Stimulated activated CD8-positive, alpha-beta memory T cell treated with anti-CD3 and anti-CD28 coated beads, Interleukin-7, amount 100 ng/mL, for 1 hour (primary cell): ENCODE measurements at places on chromosomes 7 and 10.

DNA sequence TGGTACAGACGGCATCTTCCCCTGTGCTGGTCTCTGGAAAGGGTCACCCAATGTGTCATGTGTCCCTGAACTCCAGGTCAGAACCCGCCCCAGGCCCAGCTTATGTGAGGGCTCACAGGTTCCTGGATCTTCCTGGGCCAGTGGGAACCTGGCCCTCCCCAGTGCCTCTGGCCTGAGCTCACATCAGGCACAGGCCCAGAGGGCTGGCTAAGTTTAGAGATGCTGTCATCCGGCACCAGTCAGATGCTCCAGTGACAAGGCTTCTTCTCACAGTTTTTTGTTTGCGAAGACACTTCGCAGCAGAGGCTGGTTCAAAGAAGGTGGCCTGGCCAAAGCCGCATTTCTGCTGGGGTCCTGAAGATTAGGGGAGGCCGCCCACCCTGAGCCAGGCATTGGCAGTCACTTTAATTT, 11.8 kb downstream of the CAMK2B start:
- DNase-seq = no peak

- no peak for DNase-seq
Measured at GRCh38 chr10:43344051-43344450, 27.4 kb upstream of the FXYD4 start.

DNA sequence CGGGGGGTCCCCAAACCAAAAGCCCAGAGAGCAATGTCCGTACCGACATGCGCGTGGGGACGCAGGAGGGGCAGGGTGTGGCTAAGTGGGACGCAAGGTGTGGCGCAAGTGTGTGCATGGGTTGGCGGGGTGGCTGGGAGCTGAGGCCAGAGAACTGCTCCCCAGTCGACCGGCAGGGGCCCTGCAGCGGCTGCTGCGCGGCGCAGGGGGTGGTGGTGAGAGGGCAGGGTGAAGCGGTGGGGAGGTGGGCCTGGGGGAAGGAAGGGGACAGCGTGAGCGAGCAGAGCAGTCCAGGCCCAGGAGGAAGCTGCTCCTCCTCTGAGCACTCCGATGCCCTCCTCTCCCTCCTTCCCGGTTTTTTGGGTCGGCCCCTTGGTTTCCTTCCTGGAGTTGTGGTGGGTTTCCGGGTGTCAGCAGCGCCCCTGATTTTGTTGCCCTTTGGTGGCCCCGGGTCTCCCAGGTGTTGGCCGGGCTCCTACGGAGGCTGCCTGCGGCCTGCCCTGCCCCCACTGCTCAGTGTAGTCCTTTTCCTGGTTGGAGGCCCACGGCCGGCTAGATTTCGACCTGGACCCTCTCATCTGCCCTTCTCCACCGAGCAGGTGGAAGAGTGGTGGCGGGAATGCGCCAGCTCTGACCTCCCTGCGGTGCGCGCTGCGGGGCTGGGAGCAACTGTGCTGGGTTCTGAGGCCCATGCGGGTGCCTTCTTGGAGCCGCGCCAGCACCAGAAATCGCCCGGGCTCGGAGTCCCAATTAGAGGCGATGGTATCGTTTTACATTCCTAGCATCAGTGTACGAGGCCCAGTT, 40.5 kb upstream of the COMTD1 start:
- DNase-seq = no peak

GRCh38 chr7:143417734-143418383, 9.2 kb upstream of the EPHA1 start:
- no peak for DNase-seq

DNA sequence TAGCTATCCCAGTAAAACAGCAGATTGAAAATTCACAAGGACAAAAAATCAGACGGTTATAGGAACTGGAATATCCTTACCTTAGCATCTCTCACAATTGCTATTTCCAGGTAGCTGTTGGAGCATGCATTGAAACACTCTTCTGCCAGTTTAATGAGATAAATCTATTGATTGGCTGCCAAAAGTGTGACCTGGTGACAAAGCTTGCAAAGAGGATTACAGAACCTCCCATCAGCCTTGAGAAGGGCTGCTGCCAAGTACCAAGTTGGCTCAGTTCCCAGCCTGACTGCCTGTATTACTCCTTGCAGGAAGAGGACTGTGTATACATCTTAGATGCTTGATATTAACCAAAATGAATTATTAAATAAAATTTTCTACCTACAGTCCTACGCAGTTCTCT, 5.1 kb downstream of the PRLHR start:
- no peak for DNase-seq

GRCh38 chr10:31921031-31921430, 7.6 kb downstream of the ARHGAP12 start:
- no peak for DNase-seq

- DNase-seq = no peak
Measured at GRCh38 chr7:66181329-66181728, 23.8 kb upstream of the TPST1 start.

DNA sequence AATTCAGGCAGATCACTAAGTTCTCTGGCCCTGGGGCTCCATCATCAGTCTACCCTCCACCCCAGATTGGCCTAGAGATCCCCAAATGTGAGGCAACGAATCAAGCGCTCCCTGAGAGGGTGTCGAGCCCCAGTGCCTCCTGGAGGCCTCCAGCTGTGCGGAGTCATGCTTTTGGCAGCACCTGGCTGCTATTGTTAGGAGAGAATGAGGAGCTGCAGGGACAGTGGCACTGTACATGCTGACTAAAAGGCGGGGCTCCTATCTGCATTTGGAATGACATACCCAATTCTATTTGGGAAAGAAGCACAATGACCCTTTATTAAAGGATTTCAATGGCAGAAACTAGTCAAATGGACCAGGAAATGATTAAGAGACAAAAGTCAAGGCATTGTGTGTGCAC, 161.8 kb downstream of the DPY19L1 start:
- DNase-seq = no peak

DNA sequence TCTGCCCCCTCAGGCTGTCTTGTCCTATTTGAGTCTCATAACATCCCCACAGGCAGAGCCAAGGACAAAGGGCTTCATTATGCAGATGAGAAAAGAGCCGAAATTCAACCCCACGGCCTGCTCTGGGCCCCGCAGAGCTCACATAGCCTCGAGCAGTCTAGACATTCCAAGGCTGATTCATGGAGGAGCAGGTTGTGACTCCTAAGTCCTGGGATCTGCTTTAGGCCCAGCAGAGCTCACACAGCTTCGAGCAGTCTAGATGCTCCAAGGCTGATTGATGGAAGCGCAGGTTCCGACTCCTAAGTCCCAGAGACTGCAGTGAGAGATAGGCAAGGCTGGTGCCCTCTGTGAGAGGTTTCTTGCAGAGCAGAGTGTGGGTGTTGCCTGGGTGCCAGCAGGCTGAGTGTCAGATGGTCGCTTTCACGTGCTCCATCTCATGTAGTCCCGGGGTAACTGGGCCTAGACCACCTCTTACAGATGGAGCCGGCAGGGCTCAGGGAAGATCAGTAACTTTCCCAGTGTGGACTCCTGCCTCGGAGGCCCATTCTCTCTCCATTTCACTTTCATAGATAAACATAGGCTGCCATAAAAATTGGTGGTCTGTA, 436.1 kb upstream of the FOXK1 start:
- no peak for DNase-seq
